ENCODE measurements at places on chromosomes 12 and 14.

- no peak for DNase-seq
These were observed 558.8 kb upstream of the FBXO33 start for GRCh38 chr14:39991041-39991440.

DNA sequence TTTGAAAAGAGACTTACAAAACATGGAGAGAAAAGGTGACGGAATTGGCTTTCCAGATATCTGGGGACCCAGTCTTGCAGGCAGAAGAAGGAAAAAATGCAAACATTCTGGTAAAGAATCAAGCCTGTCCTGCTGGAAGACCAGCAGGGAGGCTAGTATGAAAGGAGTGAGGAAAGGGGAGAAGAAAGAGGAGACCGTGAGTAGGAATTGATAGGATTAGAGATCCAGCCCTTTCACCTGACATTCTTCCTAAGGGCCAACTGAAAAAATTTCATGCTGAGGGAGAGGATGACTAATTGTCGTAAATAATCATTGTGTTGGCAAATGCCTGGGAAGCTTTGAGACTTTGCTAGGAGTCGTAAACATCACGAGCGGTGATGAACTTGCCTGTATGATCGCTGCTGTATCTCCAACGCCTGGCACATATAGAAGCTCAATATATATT lies 12.1 kb downstream of the BHLHE41 start:
- no peak for DNase-seq

- no peak for DNase-seq
These were observed 5.4 kb downstream of the C1QL4 start for GRCh38 chr12:49331380-49332222.

DNA sequence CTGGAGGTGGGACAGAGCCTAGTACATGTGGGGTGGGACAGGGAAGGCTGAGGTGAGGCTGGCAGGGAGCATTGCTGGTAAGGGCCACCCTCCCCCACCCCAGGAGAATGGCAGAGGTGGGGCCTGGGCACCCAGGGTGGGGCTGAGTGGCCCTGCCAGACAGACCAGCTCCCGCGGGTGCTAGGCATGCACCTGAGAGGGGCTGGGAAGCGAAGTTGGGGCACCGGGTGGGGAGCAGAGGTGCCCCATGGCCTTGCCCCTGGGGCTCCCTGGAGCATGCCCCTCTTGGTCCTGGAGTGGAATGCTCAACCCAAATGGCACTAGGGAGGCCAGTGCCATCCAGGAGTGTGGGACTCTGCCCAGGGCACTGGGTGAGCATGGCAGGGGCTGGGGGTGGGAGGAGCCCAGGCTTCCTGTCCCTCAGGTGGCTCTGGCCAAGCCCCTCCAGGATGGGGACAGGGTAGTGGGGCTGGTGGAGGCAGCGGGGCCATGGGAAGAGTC lies 1.3 kb downstream of the TNFAIP2 start:
- DNase-seq = no peak

DNA sequence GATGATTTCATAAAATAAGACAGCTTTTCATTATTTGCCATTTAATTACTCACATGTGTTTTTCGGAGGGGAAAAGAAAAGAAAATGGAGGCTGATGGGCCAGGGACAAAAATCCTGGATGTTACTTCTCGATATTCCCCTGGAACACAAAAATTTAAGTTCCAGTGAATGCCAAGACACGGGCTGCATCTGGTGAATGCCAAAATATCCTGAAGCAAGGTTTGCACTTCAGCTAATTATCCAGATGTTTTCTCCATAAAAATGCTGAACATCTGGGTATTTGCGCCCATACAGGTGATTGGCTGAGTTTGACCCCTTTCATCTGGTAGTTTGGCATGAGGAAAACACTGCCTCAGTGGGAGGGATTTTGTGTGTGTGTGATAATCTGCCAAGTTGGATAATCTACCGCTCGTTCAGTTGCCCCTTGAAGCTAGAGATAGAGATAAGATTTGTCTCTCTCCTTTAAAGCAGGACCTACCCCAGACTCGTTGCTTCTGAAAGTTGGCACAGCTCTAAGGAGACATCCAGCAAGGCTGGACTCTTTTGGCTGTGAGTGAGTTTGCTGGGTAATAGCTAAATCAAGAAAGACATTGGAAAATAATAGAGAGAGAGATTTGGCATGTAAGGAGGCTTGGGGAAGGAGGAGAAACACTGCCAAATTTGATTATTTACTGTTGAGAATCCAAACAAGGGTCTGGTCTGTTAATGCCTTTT lies 390.0 kb downstream of the EGLN3 start:
- DNase-seq = no peak

- DNase-seq = no peak
These were observed 2.1 kb downstream of the DNAJC22 start for GRCh38 chr12:49348781-49349180.

- DNase-seq = no peak
These were observed 767.7 kb downstream of the LRFN5 start for GRCh38 chr14:42374332-42374731.

- DNase-seq = no peak
These were observed 57.6 kb upstream of the BEGAIN start for GRCh38 chr14:100644784-100645183.

DNA sequence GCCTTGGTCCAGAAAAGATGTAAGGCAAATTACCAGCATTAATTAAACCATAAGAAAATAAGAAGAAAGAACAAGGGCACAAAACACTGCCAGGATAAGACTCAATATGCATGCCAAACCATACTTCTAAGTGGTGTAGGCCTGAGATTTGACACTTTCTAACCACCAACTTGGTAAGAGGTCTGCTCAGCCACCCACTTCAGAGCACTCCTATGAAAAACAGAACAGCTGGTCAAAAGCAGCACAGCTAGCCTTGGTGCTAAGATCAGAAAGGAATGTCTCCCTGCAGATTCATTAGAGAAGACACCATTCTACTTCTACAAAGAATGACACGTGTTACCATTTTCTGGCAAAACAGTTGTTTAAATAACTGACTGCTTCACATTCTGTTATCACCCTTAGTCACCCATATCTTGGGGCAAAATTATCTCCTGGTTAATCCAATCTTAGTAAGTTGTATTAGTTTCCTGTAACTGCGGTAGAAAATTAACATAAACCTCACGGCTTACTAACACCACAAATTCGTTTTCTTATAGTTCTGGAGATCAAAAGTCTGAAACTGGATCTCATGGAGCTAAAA lies 13.2 kb downstream of the RPS6KA5 start:
- no peak for DNase-seq

GRCh38 chr14:36555998-36556743 lies 26.2 kb downstream of the NKX2-8 start:
- no peak for DNase-seq

GRCh38 chr14:35959835-35960234 lies 133.7 kb downstream of the BRMS1L start:
- no peak for DNase-seq

GRCh38 chr14:71703477-71703876 lies 228.8 kb upstream of the RGS6 start:
- DNase-seq = no peak

DNA sequence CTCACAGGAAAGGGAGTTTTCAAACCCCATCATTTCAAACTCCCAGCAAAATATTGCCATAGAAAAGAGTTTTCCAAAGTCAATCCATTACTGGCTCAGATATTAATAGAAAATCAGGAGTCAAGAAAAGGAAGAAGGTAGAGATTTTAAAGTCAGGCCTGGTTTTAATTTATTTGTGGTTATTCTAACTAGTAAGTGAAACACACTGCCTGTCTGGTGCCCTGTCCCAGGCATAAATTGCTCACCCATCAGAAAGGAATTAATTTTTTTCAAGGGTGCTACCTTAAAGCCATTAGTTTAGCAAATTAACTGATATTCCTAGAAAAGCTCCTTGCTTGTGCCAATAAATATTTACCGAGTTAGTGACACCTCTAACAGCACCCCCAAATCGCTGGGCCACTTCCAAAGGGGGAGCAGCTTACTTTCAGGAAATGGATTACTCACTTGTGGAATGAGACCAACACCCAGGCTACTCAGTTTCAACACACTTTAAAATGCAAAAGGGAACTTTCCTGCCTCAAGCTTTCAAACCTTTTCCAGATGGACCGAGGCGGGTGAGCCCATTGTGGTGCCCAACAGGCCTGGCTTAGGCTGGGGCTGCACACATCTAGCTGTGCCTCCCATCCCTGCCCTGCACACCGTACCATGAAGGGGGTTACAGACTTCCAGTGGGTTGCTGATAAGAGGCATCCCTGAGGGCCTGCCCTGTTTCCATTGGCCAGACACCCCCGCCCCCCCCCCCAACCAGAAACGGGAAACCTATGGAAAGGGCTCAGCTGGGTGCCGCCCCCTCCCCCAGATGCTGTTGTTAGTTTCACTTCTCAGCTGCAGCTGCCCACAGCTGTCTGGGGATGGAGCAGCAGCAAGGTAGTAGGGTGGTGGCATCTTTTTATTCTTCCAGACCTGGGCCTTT lies 117.2 kb downstream of the SAMD4A start:
- no peak for DNase-seq

GRCh38 chr12:52884526-52885293 lies 20.2 kb downstream of the KRT8 start:
- DNase-seq = peak; percentile 13

- DNase-seq = no peak
These were observed 32.0 kb downstream of the SSH1 start for GRCh38 chr12:108825201-108825950.

DNA sequence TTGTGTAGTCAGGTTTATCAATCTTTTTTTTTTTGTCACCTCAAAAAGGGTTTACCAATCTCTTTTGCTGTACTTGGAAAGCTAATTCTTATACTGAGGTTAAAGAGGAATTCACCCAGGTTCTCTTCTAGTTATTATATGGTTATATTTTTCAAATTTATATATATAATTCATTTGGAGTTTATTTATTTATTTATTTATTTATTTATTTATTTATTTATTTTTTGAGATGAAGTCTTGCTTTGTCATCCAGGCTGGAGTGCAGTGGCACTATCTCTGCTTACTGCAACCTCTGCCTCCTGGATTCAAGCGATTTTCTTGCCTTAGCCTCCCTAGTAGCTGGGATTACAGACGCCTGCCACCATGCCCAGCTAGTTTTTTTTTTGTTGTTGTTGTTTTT lies 73.8 kb downstream of the GPR135 start:
- no peak for DNase-seq

DNA sequence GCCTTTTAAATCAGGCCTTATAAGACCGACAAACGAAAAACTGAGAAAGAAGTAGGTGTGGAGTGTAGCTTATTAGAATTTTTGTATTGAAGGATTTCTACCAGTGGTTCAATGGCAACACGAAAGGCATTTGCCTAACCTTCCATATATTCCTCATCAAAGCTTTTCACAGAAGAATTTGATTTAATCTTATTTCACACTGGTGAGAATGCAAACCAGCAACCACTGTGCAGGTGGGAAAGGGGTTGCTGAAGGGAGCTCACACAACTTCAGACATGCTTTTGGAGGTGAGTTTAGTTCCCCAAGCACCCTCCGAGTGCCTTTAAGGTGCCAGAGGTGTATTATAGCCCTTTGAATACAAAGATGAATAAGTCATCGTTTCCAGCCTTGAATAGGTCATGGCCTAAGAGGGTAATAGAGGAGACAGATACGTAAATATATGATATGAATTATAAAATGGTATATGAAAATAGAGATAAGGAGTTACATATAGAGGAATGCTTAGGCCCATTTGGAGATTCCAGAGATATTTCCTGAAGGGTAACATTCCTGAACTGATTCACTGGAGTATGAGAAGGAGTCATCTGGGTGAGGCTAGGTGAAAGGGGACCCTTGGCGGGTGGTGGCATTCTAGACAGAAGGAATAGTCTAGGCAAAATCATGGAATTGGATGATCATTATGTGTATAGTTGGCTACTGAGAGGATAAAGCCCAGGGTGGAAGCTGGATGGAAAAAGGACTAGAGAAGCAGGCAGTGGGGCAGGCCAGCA lies 6.4 kb downstream of the ERP27 start:
- DNase-seq = no peak

DNA sequence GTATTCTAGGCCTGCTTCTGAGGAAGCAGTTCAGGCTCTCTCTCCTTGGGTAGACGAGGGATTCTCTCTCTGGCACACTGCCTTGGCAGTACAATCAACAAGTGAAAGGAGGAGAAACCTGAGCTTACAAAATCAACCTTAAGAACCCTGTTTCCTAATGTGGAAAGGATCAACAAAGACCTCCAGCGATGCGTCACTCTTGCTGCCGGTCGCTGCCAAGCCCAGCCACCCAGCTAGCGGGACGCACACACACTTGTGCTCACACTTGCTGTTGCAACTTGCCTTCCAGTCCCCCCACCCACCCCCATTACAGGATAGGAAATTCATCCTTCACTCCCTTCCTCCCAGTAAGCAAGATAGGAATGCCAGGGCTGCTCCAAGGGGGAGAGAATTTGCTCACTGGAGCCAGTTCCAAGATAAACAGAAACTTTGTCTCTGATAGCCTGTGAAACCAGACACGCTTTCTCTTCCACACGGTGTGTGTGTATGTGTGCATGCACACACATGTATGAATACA lies 144.3 kb downstream of the BCL11B start:
- DNase-seq = no peak
